Activated CD8-positive, alpha-beta memory T cell treated with anti-CD3 and anti-CD28 coated beads, Interleukin-2, amount 50 U/mL, for 48 hours (primary cell): ENCODE measurements at places on chromosomes 2 and 18.

DNA sequence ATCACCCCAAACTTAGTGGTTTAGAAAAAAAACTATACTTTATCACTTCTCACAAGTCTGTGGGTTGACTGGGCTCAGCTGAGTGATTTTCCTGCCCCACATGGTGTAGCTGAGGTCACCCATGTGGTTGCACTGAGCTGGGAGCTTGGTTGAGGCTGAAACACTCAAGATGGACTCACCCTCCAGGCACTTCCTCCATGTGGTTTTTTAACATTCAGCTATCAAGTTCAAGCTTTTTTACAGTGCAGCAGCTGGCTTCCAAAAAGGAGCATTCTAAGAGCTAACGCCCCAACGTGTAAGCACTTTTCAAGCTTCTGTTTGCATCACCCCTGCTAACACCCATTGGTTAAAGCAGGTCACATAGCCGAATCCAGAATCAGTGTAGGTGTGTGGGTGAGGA, 105.9 kb upstream of the CREB1 start:
- peak; percentile 62 for DNase-seq

DNA sequence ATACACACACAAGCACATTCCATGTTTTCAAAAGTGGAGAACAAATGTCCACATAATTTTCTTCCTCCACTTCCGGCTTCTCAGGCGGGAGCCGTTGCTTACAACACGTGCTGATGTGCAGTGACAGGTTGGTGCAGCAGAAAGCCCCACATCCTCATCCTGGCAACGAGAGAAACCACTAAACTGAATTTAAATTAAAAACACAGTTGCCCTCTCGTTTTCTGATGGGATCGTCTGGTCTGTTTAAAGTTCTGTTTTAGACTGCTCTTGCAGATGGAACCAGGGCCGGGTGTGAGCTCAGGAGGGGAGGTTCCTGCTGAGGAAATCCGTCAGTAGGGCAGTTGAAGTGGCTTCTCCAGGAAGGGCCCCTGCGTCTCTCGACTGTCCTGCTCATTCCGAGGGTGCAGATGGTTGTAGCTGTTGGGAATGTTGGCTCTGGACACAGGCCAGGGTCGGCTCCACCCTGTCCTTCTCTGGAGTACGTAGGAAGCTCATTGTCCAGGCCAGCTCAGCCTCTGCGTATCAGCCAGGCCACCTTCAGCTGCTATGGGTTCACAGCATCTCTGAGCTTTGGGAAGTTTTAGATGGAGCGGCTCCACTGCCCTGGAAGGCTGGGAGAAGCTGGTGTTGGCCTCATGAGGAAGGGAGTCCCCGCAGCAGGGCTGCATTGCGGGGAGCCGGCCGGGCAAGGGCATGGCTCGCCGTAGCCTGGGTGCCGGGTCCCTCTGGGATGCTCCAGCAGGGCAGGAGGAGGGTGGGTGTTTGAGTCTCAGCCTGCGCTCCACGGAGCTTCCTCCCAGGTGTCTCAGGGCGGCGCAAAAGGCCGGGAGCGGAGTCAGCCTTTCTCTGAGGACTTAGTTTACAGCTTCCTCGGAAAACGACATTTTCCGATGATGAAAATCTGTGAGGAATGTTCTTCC, 58.3 kb downstream of the NFATC1 start:
- DNase-seq: no peak

DNA sequence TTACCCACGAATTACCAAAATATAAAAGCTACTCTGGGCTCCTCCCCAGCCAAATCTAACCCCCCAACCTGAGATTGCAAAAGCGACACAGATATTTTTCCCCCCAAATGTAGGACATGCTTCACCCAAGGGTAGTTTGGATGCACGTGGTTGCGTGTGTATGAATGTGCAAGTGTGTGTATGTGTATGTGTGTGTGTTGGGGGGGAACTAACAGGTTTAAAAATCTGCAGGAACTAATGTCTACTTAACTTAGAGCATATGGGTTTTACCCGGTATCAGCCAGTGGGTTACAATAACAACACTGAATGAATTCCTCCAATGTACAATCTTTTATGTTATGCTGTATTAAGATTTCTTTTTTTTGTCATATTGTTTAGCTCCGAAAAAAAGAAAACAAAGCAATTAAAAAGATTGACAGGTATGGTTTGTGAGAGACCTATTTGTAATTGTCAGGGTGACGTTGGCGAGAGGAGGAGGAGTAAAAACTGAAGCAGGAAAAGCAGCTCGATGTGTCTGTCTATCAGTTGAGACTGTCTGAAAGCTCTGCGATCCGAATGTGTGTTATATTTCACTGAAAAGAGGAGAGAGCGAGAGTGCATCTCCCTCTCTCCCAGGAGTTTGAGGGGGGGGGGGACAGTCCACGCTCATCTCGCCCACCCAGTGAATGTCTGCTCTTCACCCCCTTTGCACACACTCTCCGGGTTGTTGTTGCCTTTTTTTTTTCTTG, at the start of gene TSHZ1:
TSS of gene TSHZ1 (plus strand) at position 524 of the 728 bp plus-strand sequence. CDS start 1,080 bp downstream, outside the sequence.
- DNase-seq: no peak

- peak; percentile 51 for DNase-seq
These were observed 1.1 kb upstream of the TMEFF2 start for GRCh38 chr2:192195548-192196418.

DNA sequence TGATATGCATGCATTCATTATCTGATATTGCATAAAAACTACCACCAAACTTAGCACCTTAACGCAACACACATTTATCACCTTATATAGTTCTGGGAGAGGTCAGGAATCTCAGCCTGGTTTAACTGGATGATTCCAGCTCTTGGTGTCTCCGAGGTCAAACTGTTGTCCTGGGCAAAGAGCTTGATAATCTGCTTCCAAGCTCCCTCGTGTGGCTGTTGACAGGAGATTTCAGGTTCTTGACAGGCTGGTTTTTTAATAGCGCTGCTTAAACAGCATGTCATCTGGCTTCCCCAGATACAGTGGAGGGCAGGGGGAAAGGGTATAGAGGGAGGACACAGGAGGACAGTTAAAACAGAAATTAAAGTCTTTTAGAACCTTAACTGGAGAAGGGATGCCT, 785.0 kb downstream of the CNTNAP5 start:
- no peak for DNase-seq

GRCh38 chr2:11786592-11786991, 40.2 kb downstream of the LPIN1 start:
- DNase-seq: peak; percentile 34

DNA sequence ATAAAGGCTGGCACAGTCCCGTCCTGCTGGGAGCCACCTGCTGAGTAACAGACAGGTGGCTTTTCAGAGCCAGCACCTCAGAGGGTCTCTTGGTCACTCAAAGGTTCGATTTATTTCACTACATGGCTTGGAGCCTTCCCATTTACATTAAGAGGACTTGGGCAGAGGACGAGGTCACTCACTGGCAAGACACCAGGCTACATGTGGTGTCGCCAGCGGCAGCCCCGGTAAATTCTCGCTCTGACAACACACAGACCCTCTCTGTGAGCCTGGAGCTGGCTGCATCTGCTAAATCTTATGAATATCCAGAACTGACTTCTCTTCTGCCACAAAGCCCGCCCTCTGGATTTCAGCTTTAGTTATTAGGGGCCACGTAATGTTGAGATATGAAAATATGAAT, 254.7 kb downstream of the VAPA start:
- DNase-seq: no peak

- DNase-seq: no peak
These were observed 781.3 kb upstream of the ID2 start for GRCh38 chr2:7900593-7900992.
